Stimulated activated CD8-positive, alpha-beta memory T cell treated with anti-CD3 and anti-CD28 coated beads, Interleukin-7, amount 100 ng/mL, for 1 hour (primary cell): ENCODE measurements at places on chromosomes 3 and 15.

DNA sequence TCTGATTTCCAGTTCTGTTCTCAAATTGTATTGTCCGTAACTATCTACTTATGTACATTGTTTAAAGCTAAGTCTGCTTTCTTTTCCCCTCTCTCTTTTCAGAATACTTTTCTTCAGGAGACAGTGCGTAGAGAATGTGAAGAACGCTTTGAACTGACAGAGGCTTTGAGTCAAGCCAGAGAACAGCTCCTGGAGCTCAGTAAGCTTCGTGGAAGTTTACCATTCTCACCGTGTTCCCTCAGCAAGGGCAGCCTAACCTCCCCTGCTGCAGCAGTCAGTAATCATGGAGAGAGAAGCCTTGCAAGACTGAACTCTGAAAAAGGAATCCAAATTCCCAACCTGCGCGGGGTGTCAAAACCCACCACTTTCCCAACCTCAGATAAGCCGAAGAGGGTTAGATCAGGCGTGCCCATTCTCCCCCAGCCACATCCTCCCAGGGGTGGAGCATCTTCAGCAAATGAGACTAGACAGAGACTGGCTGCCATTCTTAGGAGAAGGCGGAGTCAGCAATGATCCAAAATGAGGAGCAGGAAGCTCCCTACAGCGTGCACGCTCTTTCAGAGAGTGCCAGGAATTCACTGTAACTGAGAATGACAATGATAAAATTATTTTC is 114.6 kb downstream of the CCNL1 start:
- DNase-seq: no peak

DNA sequence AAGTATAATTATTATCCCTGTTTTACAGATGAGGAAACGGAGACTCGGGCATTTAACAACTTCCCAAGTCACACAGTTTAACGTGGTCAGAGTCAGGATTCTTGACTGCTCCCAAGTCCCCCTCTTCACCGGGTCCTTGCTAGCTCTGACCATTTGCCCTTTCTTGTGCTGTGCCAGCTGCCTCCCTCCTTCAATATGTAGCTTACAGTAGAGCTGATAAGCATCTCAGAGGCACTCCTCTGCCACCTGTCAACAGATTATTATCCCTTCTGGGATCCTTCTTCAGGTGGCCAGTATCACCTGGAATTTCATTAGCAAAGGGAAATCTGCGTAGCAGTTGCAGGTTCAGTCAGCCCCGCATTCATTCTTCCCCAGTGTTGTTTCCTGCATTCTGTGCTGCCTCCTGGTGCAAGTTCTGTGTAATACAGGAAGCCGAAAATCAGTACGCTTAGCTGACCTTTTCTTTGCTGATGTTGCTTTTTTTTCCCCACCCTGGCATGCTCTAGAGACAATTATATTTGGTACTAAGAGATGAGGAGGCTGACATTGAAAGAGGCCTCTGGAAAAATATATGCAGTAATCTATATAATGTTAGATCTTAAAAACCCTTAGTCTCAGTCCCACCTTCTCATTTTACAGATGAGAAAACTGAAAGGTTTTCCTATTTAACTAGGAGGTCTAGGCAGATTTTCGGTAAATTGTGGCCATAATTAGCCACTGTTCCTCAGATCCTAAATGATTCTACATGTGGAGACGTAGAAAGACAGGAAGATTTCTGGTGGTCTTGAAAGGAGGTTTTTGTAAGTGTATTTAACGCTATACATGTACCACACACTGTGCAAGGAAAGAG is 24.8 kb downstream of the TMOD2 start:
- no peak for DNase-seq

DNA sequence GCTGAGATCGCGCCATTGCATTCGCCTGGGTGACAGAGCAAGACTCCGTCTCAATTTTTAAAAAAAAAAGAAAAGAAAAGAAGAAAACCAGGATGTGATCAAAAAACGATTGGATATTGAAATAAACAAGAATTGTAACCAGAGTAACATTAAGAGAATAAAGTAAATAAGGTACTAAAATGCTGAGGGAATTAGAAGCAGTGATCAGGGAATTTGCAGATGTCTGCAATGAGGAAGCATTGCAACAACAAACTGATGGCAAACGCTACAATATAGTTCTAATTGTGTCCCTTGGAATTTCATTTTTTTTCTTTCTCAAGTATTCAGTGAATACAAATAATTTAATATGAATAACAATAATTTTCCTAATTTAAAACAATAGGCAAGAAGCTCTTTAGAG is 1077.5 kb downstream of the TBL1XR1 start:
- DNase-seq: no peak

DNA sequence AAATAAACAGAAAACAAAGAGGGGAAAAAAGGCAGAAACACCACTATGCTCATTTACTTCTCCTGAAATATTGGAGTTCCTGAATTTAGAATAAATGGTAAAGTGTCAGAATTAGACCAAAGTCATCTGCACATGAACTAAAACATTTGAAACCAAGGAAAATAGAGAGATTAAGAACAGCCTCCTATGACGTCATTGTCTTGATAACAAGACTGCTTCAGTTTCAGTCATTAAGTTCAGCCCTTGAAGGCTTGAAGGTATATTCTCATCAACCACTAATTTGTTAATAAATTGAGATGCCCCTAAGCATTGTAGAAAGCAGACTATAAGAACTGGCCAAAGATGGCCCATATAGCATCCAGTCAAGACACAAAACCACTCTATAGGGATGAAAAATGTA is 2.5 kb downstream of the SUMF1 start:
- DNase-seq: no peak

GRCh38 chr15:71682001-71682400 is 128.4 kb upstream of the NR2E3 start:
- no peak for DNase-seq

GRCh38 chr3:52978109-52978754 is 67.6 kb downstream of the SFMBT1 start:
- no peak for DNase-seq

DNA sequence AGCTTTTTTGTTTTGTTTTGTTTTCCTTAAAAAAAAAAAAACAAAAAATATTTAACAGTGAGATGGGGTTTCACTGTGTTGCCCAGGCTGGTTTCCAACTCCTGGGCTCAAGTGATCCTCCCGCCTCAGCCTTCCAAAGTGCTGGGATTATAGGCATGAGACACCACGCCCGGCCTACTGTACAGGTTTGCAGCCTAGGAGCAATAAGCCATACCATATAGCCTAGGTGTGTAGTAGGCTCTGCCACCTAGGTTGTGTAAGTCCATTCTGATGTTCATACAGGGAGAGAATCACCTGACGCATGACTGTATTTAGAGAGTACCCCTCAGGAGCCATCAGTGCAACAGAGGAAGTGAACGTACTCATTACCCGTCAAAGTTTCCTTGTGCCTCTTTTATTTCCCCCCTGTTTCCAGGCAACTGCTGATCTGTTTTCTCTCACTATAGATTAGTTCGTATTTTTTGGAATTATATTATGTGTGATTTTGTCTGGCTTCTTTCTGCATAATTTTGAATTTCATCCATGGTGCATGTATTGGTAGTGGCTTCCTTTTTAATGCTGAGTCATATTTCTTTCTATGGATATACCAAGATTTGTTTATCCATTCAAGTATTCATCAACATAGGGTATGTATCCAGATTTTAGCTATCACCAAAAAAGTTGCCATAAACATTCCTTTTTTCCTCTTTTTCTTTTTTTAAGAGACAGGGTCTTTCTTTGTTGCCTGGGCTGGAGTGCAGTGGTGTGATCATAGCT is 9.9 kb downstream of the ACAD9 start:
- DNase-seq: no peak

GRCh38 chr3:50604628-50605588 is 6.7 kb downstream of the CISH start:
- no peak for DNase-seq

DNA sequence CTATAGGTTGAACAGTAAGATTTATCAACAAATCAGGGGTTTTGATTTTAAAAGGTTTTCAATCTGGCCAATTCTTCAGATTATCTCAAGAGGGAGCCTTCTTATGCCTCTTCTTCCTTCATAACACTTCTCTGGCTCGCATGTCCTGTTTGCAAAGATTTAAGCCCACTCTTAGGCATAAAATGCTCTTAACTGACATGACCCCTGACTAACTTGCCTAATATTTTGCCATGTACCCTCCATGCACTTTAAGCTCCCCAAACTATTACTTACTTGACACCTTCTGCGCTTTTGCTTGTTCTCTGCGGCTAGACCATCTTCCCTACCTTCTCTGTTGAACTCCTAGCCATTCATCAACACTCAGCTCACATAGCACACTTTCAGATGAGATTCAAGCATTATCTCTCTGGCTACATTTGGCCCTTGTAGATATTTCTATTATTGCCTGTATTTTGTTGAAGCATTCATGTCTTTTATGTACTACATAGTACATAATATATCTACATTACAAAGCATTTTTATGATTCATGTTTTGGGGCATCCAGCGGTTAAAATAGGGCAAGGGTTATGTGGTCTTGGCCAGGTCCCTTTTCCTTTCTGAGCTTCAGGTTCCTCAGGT is 1.0 kb upstream of the ARIH1 start:
- no peak for DNase-seq

GRCh38 chr3:80233576-80233975 is 465.8 kb upstream of the ROBO1 start:
- DNase-seq: no peak

GRCh38 chr15:36748366-36749115 is 169.1 kb downstream of the CDIN1 start:
- no peak for DNase-seq

GRCh38 chr3:7977245-7978086 is 524.2 kb upstream of the LMCD1 start:
- no peak for DNase-seq

GRCh38 chr15:100663086-100663914 is 60.9 kb downstream of the ASB7 start:
- no peak for DNase-seq

- no peak for DNase-seq
Observed at GRCh38 chr15:77749236-77749997, 116.7 kb upstream of the LINGO1 start.

- DNase-seq: no peak
Observed at GRCh38 chr15:68113751-68114150, 59.6 kb downstream of the PIAS1 start.

DNA sequence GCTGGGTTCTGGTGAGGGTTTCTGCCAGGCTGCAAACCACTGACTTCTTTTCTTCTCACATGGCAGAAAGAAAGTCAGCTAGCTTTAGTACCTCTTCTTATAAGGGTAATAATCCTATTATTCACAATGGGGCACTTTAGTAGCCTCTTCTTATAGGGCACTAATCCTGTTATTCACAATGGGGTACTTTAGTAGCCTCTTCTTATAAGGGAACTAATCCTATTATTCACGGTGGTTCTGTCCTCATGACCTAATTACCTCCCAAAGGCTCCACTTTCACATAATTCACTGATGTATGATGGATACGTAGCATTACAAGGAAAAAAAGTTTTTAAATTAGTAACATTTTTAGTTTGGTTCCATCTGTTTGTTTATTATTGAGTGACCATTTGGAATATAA is 671.3 kb downstream of the NSUN3 start:
- DNase-seq: no peak

DNA sequence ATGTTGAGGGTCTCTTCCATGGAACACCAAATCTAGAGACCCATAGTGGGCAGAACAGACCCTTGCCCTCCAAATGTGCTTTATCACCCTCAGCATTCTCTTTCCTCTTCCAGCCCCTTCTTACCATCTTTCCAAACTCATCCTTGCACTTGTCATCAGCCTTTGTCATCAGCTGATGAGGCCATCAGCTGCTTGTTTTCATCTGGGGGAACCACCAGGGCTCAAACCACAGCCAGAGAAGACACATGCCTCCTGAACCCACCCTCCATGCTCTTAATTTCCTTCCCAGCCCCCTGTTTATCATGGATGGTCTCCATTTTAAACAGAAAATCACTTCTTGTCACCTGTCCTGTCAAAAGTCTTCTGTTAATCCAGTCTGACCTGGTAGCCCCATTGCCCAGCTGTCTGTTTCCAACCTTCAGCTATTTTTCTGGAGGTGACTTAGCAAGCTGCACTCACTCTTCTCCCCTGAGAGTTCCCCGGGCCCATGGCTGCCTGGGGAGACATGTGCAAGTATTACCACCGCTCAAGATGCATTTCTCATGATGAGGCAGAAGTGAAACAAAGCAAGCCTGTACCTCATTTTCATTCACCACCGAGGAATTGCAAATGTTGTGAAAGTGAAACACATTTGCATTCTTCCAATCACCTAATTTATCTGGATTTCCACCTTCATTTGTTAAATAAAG is 14.7 kb upstream of the SYNM start:
- no peak for DNase-seq

- DNase-seq: no peak
Observed at GRCh38 chr3:72523429-72524151, 324.7 kb downstream of the SHQ1 start.

DNA sequence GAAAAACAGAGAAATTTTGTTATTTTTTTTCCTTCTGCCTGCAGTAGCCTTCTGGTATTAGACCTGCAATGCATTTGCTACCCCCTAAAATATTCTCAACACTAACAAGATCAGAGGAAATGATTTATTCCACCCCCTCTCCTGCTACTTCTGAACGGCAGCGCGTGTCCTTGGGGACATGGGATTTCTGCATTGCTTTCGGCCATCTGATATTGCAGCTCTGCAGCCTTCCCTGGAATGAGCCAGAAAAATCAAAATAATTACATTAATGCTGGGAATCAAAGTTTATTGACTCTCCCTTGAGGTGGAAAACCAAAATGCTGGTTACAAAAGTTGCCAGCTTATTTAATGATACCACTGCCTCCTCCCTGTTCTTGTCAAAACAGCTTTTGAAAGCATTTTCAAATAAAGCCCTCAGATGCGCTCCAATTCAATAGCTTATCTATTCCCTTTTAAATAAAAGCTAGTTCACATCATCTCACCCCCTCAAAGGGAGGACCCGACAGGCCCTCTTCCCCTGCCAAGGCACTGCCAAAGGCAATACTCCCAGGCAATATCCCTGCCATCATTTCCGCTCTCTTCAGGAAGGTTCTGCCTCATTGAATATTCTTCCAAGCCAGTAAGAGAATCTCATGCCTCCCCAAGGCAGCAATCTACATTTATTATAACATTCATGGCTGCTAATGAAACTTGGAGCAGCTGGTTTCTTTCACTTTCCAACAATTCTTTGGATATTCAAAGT is 96.6 kb downstream of the FHIT start:
- DNase-seq: no peak

- peak; percentile 27 for DNase-seq
Observed at GRCh38 chr3:49013738-49014660, 4.4 kb downstream of the DALRD3 start.

DNA sequence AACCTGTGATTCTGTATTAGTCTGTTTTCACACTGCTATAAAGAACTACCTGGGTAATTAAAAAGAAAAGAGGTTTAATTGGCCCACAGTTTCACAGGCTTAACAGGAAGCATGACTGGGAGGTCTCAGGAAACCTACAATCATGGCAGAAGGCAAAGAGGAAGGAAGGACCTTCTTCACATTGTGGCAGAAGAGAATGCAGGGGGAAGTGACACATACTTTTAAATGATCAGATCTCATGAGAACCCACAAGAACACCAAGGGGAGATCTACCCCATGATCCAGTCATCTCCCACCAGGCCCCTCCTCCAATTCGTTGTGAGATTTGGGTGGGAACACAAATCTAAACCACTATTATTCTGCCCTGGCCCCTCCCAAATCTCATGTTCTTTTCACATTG is 6.1 kb downstream of the ZKSCAN7 start:
- DNase-seq: no peak
